ENCODE measurements at places on chromosomes 12 and 14.

- no peak for DNase-seq
These were observed 55.1 kb downstream of the LRRC74A start for GRCh38 chr14:76881348-76881747.

- DNase-seq, result no peak
These were observed 274.8 kb downstream of the SLC15A4 start for GRCh38 chr12:128548949-128549348.

DNA sequence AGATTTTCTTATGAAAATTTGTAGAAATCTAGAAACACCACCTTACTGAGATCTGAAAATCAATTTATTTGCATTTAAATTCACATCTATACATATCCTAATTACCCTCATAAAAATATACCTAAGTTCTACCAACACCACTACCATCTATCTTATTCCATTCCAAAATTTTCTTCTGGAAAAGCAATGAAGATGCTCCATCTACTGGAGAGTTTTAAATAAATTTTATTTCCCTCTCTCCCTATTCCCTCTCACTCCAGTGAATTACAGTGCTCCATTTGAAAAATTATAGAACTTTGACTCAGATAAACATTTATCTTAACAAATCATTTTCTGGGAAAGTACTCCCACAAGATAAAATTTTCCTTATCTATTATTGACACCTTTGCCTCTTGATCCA, 2.3 kb upstream of the C14orf39 start:
- DNase-seq, result no peak

GRCh38 chr12:92442782-92443181, 260.0 kb upstream of the PLEKHG7 start:
- no peak for DNase-seq

- DNase-seq, result no peak
These were observed 239.2 kb downstream of the SPTSSA start for GRCh38 chr14:34222867-34223266.

DNA sequence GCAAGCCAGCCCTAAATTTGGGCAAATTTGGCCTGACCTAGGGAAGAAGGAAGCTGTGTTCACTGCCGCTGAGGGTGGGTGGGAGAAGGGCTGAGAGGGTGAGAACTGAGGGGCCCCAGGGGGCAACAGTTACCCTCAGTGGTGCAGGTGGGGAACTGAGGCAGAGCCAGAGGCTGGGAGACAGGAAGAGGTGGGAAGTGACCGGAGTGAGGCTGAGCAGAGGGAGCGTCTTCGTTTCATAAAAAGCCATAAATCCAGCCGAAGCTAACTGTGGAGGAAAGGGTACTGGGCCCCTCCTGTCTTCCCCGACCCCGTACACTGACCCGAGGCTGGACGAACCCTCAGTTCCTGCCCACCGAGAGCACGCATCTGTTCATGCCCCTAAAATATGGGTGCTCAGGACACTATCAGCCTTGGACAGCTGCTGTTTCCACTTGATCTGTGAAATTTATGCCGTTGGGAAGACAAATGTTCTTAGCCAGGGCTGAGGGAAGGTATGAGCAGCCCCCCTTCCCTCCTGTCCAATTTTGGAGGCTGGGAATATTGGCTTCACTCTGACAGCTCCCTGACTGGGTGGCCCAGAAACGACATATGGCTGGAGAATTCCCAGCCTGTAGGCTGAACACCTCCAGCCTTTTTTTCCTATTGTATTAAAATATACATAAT, 116.5 kb downstream of the KIF26A start:
- no peak for DNase-seq

GRCh38 chr14:104081951-104082464, 3.5 kb upstream of the ASPG start:
- DNase-seq, result no peak

GRCh38 chr14:105199093-105199492, 18.0 kb upstream of the NUDT14 start:
- DNase-seq, result no peak

GRCh38 chr14:83533734-83534133, 1996.2 kb upstream of the FLRT2 start:
- no peak for DNase-seq

GRCh38 chr12:31306866-31307265, 19.1 kb downstream of the SINHCAF start:
- no peak for DNase-seq

DNA sequence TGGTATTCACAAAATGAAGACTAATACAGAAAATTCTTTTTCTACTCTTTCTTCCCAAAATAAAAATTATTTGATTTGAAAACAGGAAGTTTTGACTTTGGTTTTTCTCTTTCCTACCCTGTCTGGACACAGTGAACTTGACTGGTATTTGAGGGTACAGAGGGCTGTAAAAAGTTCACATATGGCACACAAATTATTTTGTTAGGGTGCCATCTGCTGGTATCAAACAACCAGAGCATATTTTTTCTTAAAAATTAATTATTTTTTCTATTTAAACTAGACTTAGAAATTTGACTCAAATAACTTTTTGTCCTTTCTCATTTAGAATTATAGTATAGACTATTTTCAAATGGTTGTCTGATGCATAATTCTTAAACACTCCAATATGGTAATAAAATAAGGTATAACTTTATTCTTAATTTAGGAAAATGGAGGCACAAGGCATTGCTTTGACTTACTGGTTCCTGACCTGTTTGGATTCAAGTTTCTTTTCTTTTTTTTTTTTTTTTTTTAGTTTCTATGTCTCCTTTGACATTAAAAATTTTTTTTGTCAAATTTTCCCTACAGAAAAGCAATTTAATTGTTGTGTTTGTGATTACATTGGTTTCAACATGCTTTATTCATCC, 390.6 kb downstream of the PRKD1 start:
- DNase-seq, result no peak

- no peak for DNase-seq
These were observed 2.5 kb downstream of the XRCC3 start for GRCh38 chr14:103712633-103713247.

- no peak for DNase-seq
These were observed 1494.0 kb upstream of the TMEM132C start for GRCh38 chr12:126773012-126773411.

DNA sequence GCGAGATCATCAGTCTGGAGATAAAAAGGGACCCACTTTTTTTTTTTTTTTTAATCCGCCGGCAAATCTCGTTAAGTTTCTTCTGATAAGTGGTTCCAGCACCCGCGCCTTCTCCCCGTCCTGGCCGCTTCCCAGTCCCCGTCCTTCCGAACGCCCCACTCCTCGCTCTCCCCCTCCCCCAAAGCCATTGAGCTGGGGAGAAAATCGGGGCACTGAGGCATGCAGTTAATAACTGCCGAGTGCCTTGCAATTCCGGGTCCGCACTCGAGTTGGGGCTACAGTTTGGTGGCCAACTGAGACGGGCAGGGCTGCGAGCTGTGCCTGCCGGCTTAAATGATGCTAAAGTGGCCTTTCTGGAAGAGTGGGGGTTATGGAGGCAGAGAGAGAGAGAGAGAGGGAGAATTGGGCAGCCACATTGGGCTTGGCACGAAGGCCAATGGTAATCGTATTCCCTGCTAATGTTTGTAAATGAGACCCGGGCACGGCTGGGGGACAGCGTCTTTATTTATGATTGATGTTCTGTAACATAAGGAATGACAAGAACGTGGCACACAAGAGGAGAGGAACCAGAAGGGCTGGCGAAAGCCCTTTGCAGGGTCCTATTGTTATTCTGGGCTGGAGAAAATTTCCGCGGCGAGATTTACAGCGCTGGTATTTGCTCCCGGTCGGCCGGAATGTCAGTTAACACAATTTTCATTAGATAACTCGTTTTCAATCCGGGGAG, 115.4 kb upstream of the MYL2 start:
- no peak for DNase-seq
